ENCODE measurements at places on chromosomes 12 and 14.

GRCh38 chr12:57261428-57261865, 10.5 kb upstream of the STAC3 start:
- no peak for DNase-seq

- DNase-seq: no peak
These were observed 30.7 kb downstream of the FOXN3 start for GRCh38 chr14:89386212-89386886.

GRCh38 chr12:66929121-66929520, 250.2 kb upstream of the GRIP1 start:
- no peak for DNase-seq

DNA sequence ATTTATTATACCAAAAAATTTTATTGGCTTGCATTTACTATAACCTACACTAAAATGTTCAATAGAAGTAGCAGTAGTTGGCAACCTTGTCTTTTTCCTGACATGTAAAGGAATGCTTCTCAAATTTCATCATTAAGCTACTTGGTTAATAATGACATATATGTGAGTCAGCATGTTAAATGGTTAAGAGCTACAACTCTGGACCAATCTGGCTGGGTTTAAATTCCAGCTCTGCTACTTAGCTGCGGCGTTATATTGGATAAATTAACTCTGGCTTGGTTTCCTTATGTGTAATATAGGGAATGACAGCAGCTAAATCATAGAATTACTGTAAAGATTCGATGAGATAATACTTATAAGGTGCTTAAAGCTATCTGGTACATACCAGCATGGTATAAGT, 53.7 kb upstream of the OTOGL start:
- DNase-seq: no peak
